Epithelial cell of proximal tubule (primary cell): ENCODE measurements at places on chromosomes 16 and 17. TPM values are rescaled to one million over a fixed set of nuclear protein-coding genes. Genes with fewer than 3 reads are reported as not detected.

Gene CCDC200
- total RNA-seq = not detected in 2 replicates

Gene PPM1E
- total RNA-seq = 0.43 and 1.7 TPM in 2 replicates

Gene PRKCA
- total RNA-seq = 6.7 and 10.3 TPM in 2 replicates

Gene TEKT1
- total RNA-seq = not detected in 2 replicates

Gene STUB1
- total RNA-seq = 158 and 202 TPM in 2 replicates

Gene ENPP7
- not detected in 2 replicates for total RNA-seq
